CD4-positive, alpha-beta memory T cell (primary cell): ENCODE measurements at places on chromosomes 16 and 17. TPM values are rescaled to one million over a fixed set of nuclear protein-coding genes. Genes with fewer than 3 reads are reported as not detected.

B3GNT9 gene
- total RNA-seq, result 10.4 TPM

KRT10 gene
- 40.4 TPM for total RNA-seq

SNX20 gene
- total RNA-seq, result 88.9 TPM

PRR29 gene
- 0.19 TPM for total RNA-seq

LPCAT2 gene
- 0.76 TPM for total RNA-seq

ITGA2B gene
- 0.44 TPM for total RNA-seq

SEPTIN12 gene
- total RNA-seq, result not detected

HSD17B2 gene
- not detected for total RNA-seq

SPNS3 gene
- total RNA-seq, result 1.6 TPM

GOSR2 gene
- 89.9 TPM for total RNA-seq

PPL gene
- total RNA-seq, result not detected

CLEC10A gene
- total RNA-seq, result 1.4 TPM

ST6GALNAC1 gene
- total RNA-seq, result 12.7 TPM

TBC1D3B gene
- 18.0 TPM for total RNA-seq

PRR35 gene
- total RNA-seq, result not detected

HAP1 gene
- total RNA-seq, result 0.33 TPM

C16orf86 gene
- 3.6 TPM for total RNA-seq

C17orf78 gene
- not detected for total RNA-seq

CCDC200 gene
- total RNA-seq, result 1.3 TPM

CFAP97D1 gene
- total RNA-seq, result not detected

HBA1 gene
- not detected for total RNA-seq

GPR142 gene
- total RNA-seq, result not detected

RND2 gene
- total RNA-seq, result 0.28 TPM

ITGAE gene
- total RNA-seq, result 18.7 TPM

CYB561 gene
- total RNA-seq, result 83.7 TPM

ALDOC gene
- total RNA-seq, result 30.1 TPM

ANKS3 gene
- total RNA-seq, result 33.9 TPM

CSH1 gene
- not detected for total RNA-seq
